ENCODE measurements at places on chromosomes 3 and 15.

DNA sequence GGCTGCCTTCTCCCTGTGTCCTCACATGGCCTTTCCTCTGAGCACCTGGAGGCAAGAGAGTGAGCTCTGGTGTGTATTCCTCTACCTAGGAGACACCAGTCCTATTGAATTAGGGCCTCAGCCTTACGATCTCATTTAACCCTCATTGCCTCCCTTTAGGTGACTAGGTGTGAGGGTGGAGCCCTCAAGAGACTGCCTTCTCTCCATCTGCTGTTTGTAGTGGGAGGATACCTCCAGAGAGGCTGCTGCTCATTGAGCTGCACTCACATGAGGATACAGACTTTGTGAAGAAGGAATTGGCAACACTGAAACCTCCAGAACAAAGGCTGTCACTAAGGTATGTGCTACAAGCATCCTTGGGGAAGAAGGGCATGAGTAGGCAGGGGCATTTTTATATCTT is at the start of gene CCR8:
TSS of gene CCR8 (plus strand) at position 217 of the 400 bp plus-strand sequence. CDS start 2,623 bp downstream, outside the sequence.
- no peak for DNase-seq

- DNase-seq: no peak
These were observed 281.0 kb upstream of the TBL1XR1 start for GRCh38 chr3:177478170-177478867.

GRCh38 chr3:117557464-117558090 is 848.0 kb downstream of the TUSC7 start:
- DNase-seq: no peak

DNA sequence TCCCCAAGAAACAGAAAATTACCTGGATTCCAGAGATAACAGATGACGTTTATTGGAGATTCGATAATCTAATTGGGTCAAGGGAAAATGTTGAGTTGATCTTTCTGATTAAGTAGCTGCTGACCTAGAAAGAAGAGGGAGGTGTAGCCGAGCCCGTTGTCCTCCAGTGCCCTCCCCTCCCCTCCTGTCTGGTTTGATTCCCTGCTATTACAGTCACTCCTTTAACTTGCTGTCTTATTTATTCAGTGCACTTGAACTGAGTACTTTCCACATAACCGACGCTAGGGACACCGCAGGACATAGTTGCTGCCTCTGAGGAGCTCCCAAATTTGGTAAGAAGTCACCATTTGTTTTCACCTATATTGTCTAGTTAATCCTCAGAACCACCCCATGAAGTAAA is 103.7 kb downstream of the AQP9 start:
- no peak for DNase-seq

Measured in stimulated activated CD8-positive, alpha-beta memory T cell treated with anti-CD3 and anti-CD28 coated beads, Interleukin-7, amount 100 ng/mL, for 1 hour (primary cell).